ENCODE measurements at places on chromosomes 6 and 20.

DNA sequence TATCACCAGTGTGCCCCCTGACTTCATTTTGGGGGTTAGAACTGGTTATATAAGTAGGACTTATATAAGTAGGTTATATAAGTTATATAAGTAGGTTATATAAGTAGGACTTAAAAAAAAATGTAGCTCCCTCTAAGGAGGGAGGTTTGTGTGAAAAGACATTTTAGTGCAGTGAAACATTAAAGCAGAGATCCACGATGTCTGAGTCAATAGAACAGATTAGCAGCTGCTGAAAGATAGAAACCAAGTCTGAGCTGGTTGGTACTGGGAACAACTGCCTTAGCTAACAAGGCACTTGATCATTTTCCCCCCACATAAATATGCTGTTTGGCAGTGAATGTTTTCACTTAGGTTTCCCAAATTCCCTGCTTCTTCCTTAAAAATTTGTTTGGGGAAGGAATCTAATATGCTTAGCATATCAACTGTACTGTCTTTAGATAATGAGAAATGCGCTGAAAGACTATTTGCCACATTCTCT lies 2.1 kb upstream of the RPS12 start:
- DNase-seq: peak; percentile 36

DNA sequence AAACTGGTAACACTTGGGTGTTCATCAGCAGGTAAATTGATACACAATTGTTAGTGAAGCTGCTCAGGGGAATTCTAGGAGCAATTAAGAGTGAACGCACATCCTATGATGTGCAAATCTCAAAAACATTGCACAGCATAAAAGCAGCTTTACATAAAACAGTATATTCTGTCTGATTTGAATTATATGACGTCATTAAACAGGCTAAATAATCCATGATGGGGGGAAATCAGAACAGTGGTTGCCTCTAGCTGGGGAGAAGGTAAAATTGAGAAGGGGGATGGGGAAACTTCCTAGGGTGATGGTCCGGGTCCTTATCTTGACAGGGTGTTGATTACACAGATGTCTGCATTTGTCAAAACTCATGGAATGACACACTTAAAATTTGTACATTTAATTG lies 17.3 kb upstream of the THBD start:
- DNase-seq: no peak

- DNase-seq: peak; percentile 36
Observed at GRCh38 chr6:43856005-43856765, 86.2 kb downstream of the VEGFA start.

- no peak for DNase-seq
Observed at GRCh38 chr6:158545043-158545966, 14.6 kb upstream of the TMEM181 start.

DNA sequence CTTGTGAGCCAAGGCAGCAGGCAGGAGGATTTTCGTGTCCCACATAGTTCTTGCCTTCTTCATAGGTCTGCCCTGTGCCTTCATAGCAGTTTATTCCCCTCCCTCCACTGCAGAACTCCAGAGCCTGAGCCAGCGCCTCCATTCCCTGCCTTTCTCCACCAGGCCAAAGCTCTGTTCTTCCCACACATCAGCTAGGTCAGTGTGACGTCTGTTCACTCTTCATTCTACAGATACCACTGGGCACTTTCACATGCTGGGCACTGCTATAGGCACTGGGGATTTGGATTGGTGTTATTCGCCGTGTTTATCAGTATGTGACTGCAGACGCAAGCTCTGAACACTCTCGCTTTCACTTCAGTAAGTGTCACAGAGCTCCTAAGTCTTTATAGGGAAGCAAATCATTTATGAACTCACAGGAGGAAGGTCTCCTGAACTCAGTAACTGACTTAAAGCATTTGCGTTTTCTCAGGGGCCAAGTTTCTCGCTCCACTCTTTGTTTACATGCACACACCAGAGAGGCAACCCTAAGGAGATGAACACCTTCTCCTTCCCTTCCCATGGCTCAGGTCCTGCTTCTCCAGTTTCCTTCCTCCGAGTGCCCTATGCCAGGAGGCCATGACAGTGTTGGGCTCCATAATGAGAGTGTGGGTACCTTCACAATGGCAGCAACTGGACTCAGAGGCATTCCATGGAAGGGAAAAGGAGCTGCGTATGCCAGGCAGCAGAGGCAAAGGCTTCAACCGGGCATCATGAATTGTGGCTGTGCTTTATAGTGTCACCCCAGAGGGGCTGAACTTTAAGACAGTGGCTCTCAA lies 6.3 kb upstream of the APMAP start:
- no peak for DNase-seq

- no peak for DNase-seq
Observed at GRCh38 chr20:1460275-1460674, 6.4 kb downstream of the NSFL1C start.

DNA sequence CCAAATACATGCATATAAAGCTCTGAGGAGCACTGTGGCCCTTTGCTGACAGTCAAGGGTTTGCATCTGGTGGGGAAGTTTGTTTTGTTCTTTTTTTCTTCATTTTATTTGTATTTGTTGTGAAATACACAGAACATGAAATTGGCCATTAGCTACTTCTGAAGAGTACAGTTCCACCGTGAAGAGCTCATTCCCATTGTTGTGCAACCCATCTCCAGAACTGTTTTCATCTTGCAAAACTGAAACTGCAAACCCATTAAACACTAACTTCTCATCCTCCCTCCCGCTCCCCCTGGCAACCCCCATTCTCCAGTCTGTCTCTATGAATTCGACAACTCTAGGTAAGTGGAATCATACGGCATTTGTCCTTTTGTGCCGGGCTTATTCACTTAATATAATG lies 231.3 kb downstream of the TFAP2C start:
- DNase-seq: peak; percentile 6

GRCh38 chr6:10884245-10884972 lies 2.4 kb upstream of the SYCP2L start:
- no peak for DNase-seq

DNA sequence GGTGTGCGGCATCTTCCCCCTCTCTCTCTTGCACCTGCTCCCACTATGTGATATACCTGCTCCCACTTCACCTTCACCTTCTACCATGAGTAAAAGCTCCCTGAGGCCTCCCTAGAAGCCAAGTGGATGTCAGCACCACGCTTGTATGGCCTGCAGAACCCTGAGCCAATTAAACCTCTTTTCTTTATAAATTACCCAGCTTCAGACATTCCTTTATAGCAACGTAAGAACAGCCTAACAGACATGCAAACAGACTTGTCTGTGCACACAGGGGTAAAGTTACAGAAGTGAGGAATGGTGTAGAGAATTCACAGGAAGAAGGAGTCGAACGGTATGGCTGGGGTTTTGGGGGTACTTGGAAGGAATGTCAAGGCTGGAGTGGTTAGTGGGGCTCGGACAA lies 14.8 kb upstream of the TGM2 start:
- no peak for DNase-seq

DNA sequence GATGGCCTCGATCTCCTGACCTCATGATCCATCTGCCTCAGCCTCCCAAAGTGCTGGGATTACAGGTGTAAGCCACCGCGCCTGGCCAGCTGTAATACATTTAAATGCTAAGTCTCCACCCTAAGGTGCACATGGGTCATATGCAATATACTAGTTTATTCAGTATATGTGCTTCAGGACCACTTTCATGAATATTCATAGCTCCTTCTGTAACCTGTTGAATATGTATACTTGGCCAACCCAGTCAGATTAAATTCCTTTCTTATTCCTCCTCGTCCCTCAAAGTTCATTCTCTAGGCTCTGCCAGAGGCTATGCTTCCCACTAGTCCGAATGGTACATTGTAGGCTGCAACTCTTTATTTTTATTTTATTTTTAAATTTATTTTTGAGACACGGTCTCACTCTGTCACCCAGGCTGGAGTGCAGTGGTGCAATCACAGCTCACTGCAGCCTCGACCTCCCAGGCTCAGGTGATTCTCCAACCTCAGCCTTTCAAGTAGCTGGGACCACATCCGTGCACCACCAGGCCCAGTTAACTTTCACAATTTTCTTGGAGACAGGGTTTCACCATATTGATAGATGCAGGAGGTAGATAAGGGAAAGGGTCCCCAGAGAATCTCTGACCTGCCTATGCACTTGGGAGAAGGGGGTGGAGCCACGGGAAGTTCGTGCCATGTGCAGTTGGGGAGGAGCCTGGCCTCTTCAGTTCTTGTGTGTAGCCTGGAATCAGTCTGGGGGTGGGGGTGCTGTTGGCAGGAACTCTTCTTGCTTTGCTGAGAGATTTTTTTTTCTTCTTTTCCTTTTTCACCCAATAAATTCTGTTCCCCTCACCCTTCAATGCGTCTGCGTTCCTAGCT lies 41.3 kb upstream of the DDR1 start:
- peak; percentile 77 for DNase-seq

- peak; percentile 40 for DNase-seq
Observed at GRCh38 chr6:2817903-2818443, 23.7 kb downstream of the SERPINB1 start.

- peak; percentile 21 for DNase-seq
Observed at GRCh38 chr20:23659989-23660837, 22.5 kb upstream of the CST3 start.

DNA sequence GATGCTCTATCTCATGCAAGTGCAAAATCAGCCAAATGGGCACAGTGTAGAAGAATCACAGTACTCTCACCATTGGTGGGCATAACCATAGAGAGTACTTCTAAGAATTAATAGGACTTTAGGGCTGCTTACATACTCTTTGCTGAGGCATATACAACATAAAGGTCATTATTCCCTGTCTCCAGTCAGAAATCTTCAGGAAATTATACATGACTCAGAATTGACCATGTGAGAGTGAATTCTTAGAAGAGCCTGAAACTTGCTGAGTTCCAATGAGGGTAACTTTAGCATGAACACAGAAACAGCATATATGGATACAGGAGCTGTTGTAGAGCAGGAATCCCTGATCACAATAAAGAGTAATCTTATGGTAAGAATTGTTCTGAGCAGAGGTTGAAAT lies 498.7 kb downstream of the TENT5A start:
- DNase-seq: peak; percentile 32

DNA sequence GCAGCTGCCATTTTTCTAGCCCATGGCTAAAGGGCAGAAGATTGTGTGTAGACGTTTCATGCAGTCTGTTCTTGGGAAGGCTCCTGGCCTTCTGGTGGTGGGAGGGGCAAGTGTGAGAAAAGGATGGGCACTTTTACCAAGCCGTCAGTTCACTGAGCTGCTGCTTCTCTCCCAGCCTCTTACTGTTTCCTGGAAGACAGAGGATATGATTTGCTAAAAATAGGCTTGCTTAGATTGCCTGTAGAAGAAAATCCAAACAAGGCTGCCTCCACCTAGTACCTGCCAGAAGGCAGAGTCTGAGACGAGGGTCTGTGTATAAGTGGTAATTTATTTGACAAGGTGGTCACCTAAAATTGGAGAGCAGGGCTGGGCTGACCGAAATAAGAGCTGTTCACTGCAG lies 7.5 kb downstream of the KIZ start:
- DNase-seq: no peak

- no peak for DNase-seq
Observed at GRCh38 chr6:49898904-49899566, 32.7 kb upstream of the CRISP1 start.

DNA sequence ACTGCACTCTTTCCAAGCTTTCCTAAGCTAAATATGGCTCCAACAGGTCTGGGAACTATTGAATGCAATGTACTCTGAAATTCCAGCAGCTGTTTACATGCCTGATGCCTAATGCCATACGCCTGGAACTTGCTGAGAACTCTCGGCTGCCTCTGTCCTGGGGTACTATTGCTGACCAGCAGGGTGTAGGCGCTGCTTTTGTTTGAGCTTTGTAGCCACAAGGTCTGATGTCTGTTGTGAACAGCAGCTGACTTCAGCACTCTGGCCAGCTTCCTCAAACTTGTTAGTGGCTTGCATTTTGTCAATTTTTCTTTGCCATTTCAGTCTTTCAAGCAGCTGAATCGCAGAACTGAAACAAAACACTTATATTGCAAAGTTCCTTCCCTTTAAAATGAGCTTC lies 26.7 kb downstream of the SAYSD1 start:
- peak; percentile 22 for DNase-seq

- DNase-seq: no peak
Observed at GRCh38 chr6:109023356-109023925, 71.2 kb downstream of the SESN1 start.

- DNase-seq: peak; percentile 73
Observed at GRCh38 chr6:16105854-16106253, 23.0 kb upstream of the MYLIP start.

DNA sequence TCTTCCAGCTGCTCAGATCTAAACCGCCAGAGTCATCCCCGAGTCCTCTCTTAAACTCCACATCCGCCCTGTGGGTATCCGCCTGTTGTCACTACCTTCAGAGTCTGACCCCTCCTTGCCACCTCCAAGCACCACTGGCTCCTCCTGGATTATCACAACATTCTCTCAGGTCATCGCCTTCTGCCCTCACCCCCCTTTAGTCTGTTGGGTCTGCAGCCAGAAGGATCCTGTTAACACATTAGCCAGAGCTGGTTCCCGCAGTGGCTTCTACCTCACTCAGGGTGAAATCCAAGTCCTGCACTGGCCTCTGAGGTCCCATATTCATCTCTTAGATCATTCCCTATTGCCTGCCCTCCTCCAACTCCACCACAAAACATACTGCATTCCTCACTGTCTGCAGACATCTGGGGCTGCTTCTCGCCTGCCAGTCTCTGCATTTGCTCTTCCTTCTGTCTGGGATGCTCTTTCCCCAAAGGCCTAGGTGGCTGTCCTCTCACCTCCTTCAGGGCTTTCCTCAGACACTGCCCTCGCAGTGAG lies 34.1 kb downstream of the TNXB start:
- DNase-seq: peak; percentile 56

- no peak for DNase-seq
Observed at GRCh38 chr6:134187154-134187553, 130.8 kb downstream of the SGK1 start.
